ENCODE measurements at places on chromosomes 2 and 18.

DNA sequence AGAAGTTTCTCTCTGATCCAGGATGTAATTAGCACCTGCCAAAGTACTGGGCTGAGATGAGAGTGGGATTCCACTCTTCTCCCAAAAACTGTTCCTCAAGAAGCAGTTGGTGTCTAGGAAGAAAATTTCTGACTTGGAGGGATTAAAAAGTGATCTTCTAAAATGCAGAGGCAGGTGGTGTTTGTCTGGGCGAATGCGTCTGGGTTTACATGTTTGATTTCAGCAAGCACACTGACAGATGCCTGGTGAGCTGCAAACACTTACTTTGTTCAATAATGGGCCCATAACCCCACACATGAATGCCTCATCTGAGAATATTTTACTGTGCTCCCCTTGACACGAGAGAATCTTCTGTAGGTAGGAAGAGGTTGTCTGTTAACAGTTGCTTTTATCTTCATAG is 24.3 kb upstream of the KCNF1 start:
- DNase-seq = no peak

GRCh38 chr2:157246765-157247407 is 10.6 kb upstream of the GALNT5 start:
- no peak for DNase-seq

- no peak for DNase-seq
Measured at GRCh38 chr18:24212939-24213338, 74.1 kb downstream of the CABYR start.

DNA sequence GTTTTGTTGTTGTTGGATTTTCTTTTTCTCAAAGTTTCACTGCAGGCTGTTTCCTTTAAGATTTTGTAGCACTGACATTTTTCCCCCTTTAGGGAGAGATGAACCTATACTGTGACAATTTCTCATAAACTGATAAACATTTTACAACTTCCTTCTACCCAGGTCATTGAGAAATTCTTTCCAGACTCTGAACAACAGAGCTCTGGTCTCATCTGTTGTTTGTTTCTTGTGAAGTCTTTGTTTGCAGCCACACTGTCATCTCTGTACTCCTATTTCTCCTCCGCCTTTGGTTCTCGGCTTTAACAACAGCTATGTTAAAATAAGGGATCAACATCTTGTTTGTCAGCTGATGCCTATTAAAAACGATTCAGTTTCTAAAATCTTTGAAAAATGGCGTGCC is 167.6 kb downstream of the VWC2L start:
- no peak for DNase-seq

DNA sequence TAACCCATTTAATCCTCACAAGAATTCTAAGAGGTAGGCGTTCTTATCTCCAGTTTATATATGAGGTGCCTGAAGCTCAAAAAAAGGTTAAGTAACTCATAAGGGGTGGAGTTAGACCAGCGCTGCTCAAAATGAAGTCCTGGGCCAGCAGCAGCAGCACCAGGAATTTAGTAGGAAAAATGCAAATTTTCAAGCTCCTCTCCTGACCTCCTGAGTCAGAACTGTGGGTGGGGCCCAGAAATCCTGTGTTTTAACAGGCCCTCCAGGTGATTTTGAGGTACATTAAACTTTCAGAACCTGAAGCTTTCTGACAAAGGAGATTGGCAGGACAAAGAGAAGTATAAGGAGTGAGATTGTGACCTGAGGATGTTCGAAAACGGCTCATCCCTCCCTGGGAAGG is 66.0 kb upstream of the CCDC85A start:
- no peak for DNase-seq

- DNase-seq = no peak
Measured at GRCh38 chr18:2258954-2259353, 312.4 kb downstream of the METTL4 start.
